ENCODE measurements at places on chromosomes 13 and 19. TPM values are rescaled to one million over a fixed set of nuclear protein-coding genes. Genes with fewer than 3 reads are reported as not detected.

GRCh38 chr19:39167461-39168257, 29.1 kb upstream of the NCCRP1 start:
- no peak overlapping the region for H3K27ac ChIP-seq
- no peaks in the 10 kb centered on the region for H3K27me3 ChIP-seq
- no peak for DNase-seq

GRCh38 chr19:15897738-15898276, at the start of gene CYP4F2:
TSS of gene CYP4F2 (minus strand) at chr19:15898074. CDS start at chr19:15897611, 463 bp downstream.
- DNase-seq = no peak
- H3K27me3 ChIP-seq = peaks cover 9% of the 10 kb centered on the region
- H3K4me1 ChIP-seq = no peaks in the 10 kb centered on the region
- no peak within 1 kb of the TSS for H3K27ac ChIP-seq
- no peak within 1 kb of the TSS for H3K4me3 ChIP-seq
- no peaks in the 10 kb centered on the region for H3K36me3 ChIP-seq

DNA sequence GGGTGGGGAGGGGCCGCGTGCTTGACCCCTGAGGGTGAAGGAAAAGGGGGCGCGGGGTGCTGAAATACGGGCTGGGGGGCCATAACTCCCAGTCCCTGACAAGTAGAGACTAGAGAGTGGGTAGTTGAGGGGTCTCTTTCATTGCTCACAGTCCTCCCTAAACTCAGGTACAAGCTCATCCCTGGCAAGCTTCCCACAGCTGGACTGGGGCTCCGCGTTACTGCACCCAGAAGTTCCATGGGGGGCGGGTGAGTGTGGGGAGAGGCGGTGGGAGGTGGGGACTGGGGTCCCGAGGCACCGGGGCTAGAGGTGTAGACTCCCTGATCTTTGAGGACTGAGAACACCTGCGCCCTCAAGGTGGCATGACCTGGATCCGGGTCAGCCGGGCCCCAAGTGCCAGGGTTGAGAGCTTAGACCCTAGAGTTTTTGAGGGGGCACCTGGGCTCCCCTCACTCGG, 1.3 kb downstream of the ETV2 start:
- peaks cover 46% of the 10 kb centered on the region for H3K4me1 ChIP-seq
- H3K27ac ChIP-seq = no peak overlapping the region

DNA sequence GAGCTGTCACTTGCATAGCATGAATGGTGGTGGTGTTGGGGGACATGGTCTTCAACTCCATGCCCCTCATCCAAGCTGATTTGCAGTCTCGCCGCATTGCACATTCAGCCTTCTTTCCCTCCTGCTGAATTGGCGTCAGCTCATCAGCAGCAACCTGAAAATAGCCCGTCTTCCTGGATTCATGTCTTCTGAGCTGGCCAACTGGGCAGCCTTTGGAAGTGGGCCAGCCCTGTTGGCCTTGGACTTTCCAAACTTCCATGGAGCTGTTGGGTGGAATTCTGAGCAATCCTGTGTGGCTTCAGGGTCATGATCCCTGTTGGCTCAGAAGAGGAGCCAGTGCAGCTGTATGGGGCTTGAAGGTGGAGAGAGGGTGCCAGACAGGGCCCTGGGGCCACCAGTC, 68.8 kb downstream of the ZNF536 start:
- DNase-seq = no peak
- no peak overlapping the region for H3K27ac ChIP-seq
- H3K27me3 ChIP-seq = no peaks in the 10 kb centered on the region
- H3K36me3 ChIP-seq = no peaks in the 10 kb centered on the region

DNA sequence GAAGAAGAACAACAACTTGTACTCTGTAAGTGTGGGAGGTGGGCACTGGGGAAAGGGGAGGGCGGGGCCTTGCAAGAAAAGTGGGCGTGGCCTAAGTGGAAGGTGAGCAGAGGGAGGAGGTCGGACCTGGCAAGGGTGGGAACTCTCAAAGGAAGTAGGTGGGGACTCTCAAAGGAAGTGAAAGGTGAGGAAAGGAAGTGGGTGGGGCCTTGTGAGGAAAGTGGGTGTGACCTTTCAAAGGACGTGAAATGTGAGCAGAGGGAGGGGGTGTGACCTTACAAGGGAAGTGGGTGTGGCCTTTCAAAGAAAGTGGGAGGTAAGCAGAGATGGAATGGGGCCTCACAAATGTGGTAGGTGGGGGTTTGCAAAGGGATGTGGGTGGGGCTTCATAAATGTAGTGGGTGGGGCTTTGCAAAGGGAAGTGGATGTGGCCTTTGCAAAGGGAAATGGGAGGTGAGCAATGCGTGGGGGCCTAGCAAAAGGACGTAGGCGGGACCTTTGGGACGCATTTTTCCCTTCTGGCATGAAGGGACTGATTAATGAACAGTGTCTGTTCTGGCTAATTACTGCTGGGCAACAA, 25.9 kb downstream of the ACSBG2 start:
- no peaks in the 10 kb centered on the region for H3K36me3 ChIP-seq
- H3K27ac ChIP-seq = no peak overlapping the region
- H3K27me3 ChIP-seq = no peaks in the 10 kb centered on the region
- no peaks in the 10 kb centered on the region for H3K4me1 ChIP-seq
- no peak for DNase-seq
- H3K4me3 ChIP-seq = no peak overlapping the region

- H3K4me3 ChIP-seq = no peak overlapping the region
- H3K27ac ChIP-seq = no peak overlapping the region
- peaks cover 60% of the 10 kb centered on the region for H3K36me3 ChIP-seq
- peak; percentile 77 for DNase-seq
These were observed 97.5 kb downstream of the RAB20 start for GRCh38 chr13:110463871-110464510.

DNA sequence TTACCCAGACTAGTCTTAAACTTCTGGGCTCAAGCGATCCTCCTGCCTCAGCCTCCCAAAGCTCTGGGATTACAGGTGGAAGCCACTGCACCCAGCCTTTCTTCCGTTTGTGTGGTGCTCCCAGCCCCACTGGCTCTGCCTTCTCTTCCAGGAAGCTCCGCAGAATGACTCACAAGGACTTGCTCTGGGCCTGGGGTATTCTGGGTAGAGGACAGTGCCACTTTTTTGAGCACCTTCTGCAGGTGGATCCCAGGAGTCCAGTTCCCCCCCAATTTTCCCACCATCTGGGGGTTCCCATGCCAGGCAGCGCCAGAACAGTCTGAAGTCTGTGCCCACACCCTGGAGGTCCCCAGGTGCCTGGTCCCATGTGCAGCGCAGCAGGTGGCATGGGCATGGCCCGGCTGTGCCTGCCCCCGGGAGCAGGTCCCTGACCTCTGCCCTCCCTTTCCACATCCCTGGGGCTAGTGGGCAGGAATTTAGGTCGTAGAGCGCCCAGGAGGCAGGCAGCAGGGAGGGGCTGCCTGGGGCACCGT, 1.6 kb downstream of the REEP6 start:
- no peak overlapping the region for H3K27ac ChIP-seq
- peaks cover 16% of the 10 kb centered on the region for H3K4me1 ChIP-seq
- DNase-seq = no peak
- no peaks in the 10 kb centered on the region for H3K36me3 ChIP-seq
- no peak overlapping the region for H3K4me3 ChIP-seq
- H3K27me3 ChIP-seq = peaks cover 58% of the 10 kb centered on the region

DNA sequence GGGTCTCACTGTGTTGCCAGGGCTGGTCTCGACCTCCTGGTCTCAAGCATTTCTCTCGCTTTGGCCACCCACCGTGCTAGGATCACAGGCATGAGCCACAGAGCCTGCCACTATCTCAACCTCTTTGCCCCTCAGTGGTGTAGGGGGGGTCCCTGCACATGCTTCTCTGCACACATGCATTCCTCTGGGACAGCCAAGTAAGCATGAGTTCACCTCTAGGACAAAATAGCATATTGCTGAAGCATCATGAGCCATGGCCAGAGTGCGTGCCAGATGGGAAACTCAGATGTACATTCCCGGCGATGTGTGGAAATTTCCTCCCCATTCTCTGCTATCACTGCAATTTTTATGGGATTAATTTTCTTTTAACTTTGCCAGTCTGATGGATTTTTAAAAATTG, 23.1 kb downstream of the CHAF1A start:
- H3K4me3 ChIP-seq = no peak overlapping the region
- H3K27ac ChIP-seq = peak overlapping the region; percentile 77
- H3K27me3 ChIP-seq = no peaks in the 10 kb centered on the region

DNA sequence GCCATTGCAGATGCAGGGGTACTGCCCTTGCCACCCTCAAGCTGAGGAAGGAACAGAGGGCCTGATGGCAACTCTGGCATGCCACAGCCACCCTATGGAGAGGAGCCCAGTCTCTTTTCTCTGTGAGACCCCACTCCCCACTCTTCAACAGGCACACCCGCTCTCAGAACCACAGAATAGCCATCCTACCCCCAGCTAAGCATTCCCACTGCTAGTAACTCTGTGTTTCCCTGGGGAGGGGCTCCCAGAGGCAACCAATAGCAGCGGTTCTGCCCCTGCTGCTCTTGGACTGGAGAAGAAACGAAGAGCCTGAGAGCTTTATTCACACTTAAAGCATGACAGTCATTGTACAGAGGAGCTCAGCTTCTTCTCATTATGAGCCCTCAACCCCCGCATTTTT, 49.3 kb downstream of the UBL3 start:
- no peaks in the 10 kb centered on the region for H3K4me1 ChIP-seq
- DNase-seq = no peak
- H3K27ac ChIP-seq = no peak overlapping the region
- no peaks in the 10 kb centered on the region for H3K27me3 ChIP-seq

DNA sequence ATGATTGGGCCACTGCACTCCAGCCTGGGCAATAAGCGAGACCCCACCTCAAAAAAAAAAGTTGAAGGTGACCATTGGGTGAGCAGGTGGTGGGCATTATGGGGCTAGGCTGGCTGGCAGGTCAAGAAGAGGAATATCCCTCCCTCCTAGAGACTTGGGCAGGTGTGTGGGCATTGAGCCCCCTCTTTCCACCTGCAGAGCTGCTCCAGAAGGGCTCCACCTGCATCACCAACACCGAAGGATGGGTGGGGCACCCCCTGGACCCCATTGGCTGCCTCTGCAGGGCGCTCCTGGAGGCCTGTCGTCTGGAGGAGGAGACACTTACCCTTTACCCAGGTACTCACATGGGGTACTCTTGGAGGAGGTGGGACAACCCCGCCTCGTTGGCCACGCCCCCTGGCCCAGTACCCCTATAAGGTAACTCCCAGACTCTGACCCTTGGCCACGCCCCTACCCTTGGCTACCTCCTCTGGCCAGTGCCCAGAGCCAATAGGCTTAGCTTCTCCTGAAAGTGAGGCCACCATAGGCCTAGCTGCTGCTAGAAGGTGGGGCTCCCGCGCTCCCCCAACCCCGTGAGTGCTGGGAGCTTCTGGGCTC, 21.9 kb downstream of the ZSWIM4 start:
- H3K4me3 ChIP-seq = no peak overlapping the region
- no peak overlapping the region for H3K27ac ChIP-seq
- H3K27me3 ChIP-seq = no peaks in the 10 kb centered on the region
- DNase-seq = no peak
- H3K4me1 ChIP-seq = no peaks in the 10 kb centered on the region

DNA sequence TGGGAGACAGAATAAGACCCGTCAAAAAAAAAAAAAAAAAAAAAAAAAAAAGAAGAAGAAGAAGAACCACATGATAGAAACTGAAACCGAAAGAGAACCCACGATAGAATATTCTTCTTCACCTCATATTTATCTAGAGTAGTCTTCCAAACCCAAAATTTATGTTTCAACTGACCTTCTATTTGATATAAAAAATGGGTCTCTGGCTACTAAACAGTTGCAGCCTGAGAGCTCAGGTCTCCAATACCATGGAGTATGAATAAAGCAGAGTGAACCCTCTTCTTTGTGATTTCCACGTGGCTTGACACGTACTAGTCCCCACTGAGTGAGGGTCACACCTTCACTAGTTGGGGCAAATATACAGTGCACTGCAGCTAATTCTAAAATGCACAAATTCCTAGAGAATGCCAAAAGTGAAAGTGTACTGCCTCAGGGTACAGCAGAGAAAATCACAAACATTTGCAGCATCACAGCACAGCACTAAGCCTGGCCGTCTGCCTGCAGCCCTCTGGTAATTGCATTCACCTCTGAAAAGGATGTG, 30.8 kb upstream of the RFC3 start:
- no peak overlapping the region for H3K27ac ChIP-seq
- peak overlapping the region; percentile 35 for H3K4me3 ChIP-seq
- peak; percentile 27 for DNase-seq
- peaks cover 4% of the 10 kb centered on the region for H3K4me1 ChIP-seq
- no peaks in the 10 kb centered on the region for H3K27me3 ChIP-seq
- H3K36me3 ChIP-seq = no peaks in the 10 kb centered on the region

- DNase-seq = no peak
These were observed 116.5 kb downstream of the SLITRK1 start for GRCh38 chr13:83765796-83766195.

- peak; percentile 59 for DNase-seq
- no peaks in the 10 kb centered on the region for H3K4me1 ChIP-seq
- no peaks in the 10 kb centered on the region for H3K36me3 ChIP-seq
- no peak overlapping the region for H3K27ac ChIP-seq
These were observed 100.6 kb upstream of the PABPC3 start for GRCh38 chr13:24995225-24995804.

GRCh38 chr13:100454876-100455275, 133.7 kb downstream of the GGACT start:
- DNase-seq = peak; percentile 52
- no peaks in the 10 kb centered on the region for H3K36me3 ChIP-seq
- no peak overlapping the region for H3K4me3 ChIP-seq
- peaks cover 13% of the 10 kb centered on the region for H3K4me1 ChIP-seq
- no peaks in the 10 kb centered on the region for H3K27me3 ChIP-seq

DNA sequence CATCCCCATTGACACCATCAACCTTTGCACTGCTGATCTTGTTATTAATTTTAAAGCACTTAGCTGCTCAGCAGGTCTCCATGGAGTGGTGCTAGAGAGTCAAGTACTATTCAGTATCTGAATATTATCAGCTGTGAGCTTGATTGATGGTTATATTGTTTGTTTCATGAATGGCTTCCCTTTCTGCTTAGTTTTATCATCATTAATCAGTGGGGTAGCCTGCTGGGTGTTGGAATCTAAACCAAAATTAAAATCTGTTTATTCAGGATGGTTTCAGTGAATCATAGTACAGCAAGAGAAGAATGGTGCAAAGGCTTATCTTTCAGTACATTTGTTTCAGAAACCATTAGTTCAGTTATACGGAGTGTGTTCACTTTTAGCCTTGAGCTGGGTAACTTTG, 42.5 kb upstream of the SCEL start:
- no peak overlapping the region for H3K27ac ChIP-seq
- no peaks in the 10 kb centered on the region for H3K27me3 ChIP-seq
- no peaks in the 10 kb centered on the region for H3K36me3 ChIP-seq
- H3K4me3 ChIP-seq = no peak overlapping the region

DNA sequence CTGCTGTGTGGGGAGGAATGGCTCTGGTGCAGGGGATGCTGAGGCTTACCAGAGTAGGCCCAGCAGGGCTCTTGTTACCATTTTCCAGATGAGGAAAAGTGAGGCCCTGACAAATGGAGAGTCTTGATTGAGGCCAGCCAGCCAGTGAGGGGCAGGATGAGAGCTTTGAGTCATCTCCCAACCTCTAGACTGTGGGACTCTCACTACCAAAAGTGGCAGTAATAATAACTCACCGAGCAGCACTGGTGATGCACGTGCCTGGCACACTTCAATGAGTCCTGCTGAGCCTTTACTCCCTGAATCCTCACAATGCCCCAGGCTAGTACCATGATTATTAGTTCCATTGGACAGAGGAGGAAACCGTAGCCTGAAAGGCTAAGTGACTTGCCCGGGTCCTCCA, 7.8 kb downstream of the CIC start:
- H3K27ac ChIP-seq = no peak overlapping the region
- peaks cover 25% of the 10 kb centered on the region for H3K4me1 ChIP-seq

WDR87 gene
- 0.03 TPM for total RNA-seq

MISP3 gene
- total RNA-seq = 0.34 TPM

CNN2 gene
- 441 TPM for total RNA-seq

IL17D gene
- total RNA-seq = 4.3 TPM

S1PR5 gene
- total RNA-seq = not detected

TFDP1 gene
- 423 TPM for total RNA-seq

SIAH3 gene
- 0.08 TPM for total RNA-seq

KIR2DL1 gene
- not detected for total RNA-seq

Data from SJSA1 (cell line).